Spleen (tissue), 13 donors: ENCODE measurements at places on chromosomes 3 and 15.

GRCh38 chr3:64225695-64226499 is 631 bp upstream of the PRICKLE2 start:
- peaks cover 5% of the 10 kb centered on the region for H3K4me1 ChIP-seq
- H3K36me3 ChIP-seq = no peaks in the 10 kb centered on the region
- H3K4me3 ChIP-seq = no peak overlapping the region
- H3K27ac ChIP-seq = peak overlapping the region; percentile 70

- no peak overlapping the region for H3K4me3 ChIP-seq
- DNase-seq = no peak
- H3K4me1 ChIP-seq = peaks cover 25% of the 10 kb centered on the region
- no peak overlapping the region for H3K27ac ChIP-seq
Observed at GRCh38 chr15:67745073-67746006, 80.0 kb upstream of the SKOR1 start.

- no peak overlapping the region for H3K27ac ChIP-seq
- DNase-seq = no peak
- H3K27me3 ChIP-seq = no peaks in the 10 kb centered on the region
- H3K36me3 ChIP-seq = no peaks in the 10 kb centered on the region
- no peaks in the 10 kb centered on the region for H3K4me1 ChIP-seq
- H3K4me3 ChIP-seq = no peak overlapping the region
Observed at GRCh38 chr15:93722165-93722564, 509.2 kb upstream of the MCTP2 start.

DNA sequence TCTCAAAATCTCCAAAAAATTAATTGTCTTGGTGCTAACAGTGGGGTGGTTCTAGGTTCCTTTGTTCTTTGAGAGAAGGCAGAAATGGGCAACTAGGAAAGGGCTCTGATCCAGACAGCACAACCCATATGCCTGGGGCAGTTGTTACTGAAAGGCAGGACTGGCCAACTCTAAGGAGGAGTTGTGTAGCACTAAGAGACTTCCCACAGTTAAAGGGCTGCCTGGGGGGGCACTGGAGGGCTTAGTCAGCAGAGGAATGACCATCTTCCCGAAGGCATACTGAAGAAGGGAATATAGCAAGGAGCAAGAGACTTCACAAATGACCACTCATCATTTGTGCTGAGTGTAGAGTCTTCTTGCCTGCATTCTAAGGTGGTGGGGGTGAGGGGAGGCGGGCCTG is 15.8 kb downstream of the ILDR1 start:
- no peak overlapping the region for H3K4me3 ChIP-seq
- no peaks in the 10 kb centered on the region for H3K27me3 ChIP-seq
- DNase-seq = no peak
- H3K36me3 ChIP-seq = no peaks in the 10 kb centered on the region
- H3K4me1 ChIP-seq = peaks cover 7% of the 10 kb centered on the region
- H3K27ac ChIP-seq = no peak overlapping the region

DNA sequence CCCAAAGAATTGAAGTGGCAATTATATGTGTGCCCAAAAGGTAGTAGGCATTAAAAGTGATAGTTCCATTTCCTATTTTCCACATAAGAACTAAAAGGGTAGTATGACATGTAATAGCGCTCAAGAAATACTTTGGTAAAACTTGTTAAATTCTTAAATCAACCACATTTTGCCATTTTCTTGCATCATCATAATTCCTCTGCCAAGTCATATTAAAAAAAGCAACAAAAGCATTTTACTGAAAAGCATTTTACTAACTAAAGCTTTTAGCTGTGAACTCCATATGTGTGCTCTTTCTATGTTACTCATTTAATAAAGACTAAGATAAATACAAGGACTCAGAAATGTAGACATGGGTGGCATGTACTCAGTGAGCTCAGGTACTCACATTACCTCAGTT is 70.1 kb downstream of the GPR160 start:
- no peaks in the 10 kb centered on the region for H3K27me3 ChIP-seq
- H3K4me3 ChIP-seq = no peak overlapping the region
- no peaks in the 10 kb centered on the region for H3K36me3 ChIP-seq
- no peak overlapping the region for H3K27ac ChIP-seq
- peaks cover 12% of the 10 kb centered on the region for H3K4me1 ChIP-seq

DNA sequence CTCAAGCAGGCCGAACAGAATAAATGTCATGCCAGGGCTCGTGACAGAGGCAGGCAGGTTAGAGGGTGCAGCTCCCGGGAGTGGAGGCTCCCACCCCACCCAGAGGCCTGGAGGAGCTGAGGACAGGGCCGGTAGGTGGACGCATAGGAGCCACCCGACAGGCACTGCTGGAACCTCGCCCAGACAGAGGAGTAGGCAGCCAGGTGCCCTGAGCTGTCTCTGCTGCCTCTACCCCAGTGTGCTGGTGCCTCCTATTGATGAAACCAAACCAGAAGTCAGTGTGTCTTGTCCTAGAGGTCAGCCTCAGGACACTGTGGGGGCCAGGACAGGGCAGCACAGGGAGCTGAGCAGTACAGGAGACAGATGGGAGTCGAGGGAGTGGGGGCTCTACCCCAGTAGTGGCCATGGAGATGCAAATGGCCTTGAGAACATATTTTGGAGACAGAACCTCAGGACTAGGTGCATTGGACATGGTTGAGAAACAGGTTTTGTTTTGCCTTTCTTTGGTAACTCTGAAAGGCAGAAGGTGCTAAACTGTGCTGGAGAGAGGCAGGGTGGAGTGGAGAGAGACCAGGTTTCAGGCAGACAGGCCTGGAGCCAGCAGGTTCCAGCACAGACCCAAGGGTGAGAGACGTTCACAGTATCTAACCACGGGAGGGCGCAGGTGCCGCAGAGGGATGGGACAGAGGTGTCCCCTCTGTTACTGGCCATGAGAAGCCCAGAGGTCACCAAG is 15.4 kb upstream of the KLF15 start:
- peak; percentile 67 for DNase-seq
- no peak overlapping the region for H3K4me3 ChIP-seq
- H3K27ac ChIP-seq = no peak overlapping the region
- no peaks in the 10 kb centered on the region for H3K27me3 ChIP-seq
- H3K4me1 ChIP-seq = no peaks in the 10 kb centered on the region

- no peaks in the 10 kb centered on the region for H3K36me3 ChIP-seq
- peaks cover 5% of the 10 kb centered on the region for H3K27me3 ChIP-seq
- H3K27ac ChIP-seq = no peak overlapping the region
Observed at GRCh38 chr3:53051929-53052328, 6.1 kb upstream of the SFMBT1 start.

- no peak overlapping the region for H3K27ac ChIP-seq
- H3K4me3 ChIP-seq = no peak overlapping the region
- DNase-seq = no peak
- H3K36me3 ChIP-seq = no peaks in the 10 kb centered on the region
- H3K4me1 ChIP-seq = no peaks in the 10 kb centered on the region
Observed at GRCh38 chr15:88865498-88866099, 29.7 kb downstream of the HAPLN3 start.

DNA sequence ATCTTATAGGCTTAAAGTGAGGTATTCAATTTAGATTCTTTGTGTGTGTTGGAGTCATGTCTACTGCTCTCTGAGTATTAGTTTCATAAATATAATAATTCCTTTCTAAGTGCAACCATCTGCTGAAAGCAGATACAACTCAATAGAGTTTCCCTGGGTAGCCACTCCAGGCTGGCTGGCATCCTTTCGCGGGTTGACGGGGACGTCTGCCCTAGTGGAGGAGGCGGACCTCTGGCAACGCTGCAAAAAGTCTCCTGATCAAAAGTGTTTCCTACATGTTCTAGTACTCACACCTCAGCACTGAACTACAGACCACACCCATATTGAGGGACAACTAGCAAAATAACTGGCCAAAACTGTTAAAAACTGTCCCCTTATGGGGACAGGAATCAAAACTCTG is 2.5 kb downstream of the MOBP start:
- no peaks in the 10 kb centered on the region for H3K4me1 ChIP-seq
- H3K36me3 ChIP-seq = no peaks in the 10 kb centered on the region

GRCh38 chr15:85785887-85786780 is 8.6 kb downstream of the KLHL25 start:
- H3K27ac ChIP-seq = no peak overlapping the region
- peak; percentile 70 for DNase-seq
- peak overlapping the region; percentile 8 for H3K4me3 ChIP-seq

- H3K36me3 ChIP-seq = no peaks in the 10 kb centered on the region
- H3K27ac ChIP-seq = no peak overlapping the region
- no peaks in the 10 kb centered on the region for H3K27me3 ChIP-seq
- no peak for DNase-seq
- H3K4me3 ChIP-seq = no peak overlapping the region
- no peaks in the 10 kb centered on the region for H3K4me1 ChIP-seq
Observed at GRCh38 chr15:80026754-80027153, 32.7 kb upstream of the ZFAND6 start.

DNA sequence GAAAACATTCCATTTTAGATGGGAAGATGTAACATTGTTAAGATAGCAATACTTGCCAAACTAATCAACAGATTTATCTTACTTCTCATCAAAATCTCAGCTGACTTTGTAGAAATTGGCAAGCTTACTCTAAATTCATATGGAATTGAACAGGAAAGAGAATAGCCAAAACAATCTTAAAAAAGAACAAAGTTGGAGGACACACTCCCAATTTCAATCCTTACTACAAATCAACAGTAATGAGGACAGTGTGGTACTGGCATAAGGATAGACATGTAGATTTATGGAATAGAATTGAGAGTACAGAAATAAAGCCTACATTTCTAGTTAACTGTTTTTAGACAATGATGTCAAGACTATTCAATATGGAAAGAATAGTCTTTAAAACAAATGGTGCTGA is 308.3 kb downstream of the SUCLG2 start:
- no peaks in the 10 kb centered on the region for H3K4me1 ChIP-seq
- H3K27me3 ChIP-seq = no peaks in the 10 kb centered on the region
- H3K4me3 ChIP-seq = no peak overlapping the region
- no peak for DNase-seq
- no peak overlapping the region for H3K27ac ChIP-seq
- no peaks in the 10 kb centered on the region for H3K36me3 ChIP-seq

DNA sequence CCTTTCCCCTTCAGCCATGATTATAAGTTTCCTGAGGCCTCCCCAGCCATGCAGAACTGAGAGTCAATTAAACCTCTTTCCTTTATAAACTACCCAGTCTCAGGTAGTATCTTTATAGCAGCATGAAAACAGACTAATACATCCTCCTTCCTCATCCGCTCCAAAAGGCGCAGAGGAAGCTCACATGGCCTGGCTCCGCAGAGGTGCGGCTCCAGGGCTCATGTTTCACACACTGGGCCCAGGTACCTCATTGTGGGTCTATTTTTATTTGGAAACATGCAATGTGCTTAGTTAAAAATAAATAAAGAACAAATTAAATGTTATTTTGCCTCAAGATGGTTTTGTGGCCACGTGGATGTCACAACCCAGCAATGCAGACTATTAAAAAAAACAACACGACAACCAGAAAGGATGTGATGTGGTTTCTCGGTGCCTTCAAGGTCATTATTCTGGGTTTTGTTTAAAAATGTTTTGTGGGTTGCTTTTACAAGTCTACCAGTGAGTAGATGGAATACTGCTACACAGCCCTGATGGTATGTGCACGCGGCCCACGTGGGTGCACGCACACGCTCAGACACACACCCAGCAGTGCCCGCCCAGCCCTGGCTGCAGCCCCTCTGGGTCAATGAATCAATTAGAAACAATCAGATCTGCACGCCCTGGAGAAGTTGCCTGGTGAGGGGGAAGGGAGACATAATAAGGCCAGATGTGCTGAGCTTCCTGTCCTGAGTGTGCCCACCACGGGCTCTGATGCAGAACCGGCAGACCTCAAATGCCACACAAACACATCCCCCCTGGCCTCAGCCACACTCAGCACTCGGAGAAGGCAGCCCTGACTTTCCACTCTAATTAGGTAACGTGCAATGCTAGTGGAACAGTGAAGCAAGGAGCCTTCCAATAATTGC is 140.1 kb downstream of the ADAMTS17 start:
- no peaks in the 10 kb centered on the region for H3K27me3 ChIP-seq
- peaks cover 13% of the 10 kb centered on the region for H3K4me1 ChIP-seq
- H3K27ac ChIP-seq = peak overlapping the region; percentile 43

DNA sequence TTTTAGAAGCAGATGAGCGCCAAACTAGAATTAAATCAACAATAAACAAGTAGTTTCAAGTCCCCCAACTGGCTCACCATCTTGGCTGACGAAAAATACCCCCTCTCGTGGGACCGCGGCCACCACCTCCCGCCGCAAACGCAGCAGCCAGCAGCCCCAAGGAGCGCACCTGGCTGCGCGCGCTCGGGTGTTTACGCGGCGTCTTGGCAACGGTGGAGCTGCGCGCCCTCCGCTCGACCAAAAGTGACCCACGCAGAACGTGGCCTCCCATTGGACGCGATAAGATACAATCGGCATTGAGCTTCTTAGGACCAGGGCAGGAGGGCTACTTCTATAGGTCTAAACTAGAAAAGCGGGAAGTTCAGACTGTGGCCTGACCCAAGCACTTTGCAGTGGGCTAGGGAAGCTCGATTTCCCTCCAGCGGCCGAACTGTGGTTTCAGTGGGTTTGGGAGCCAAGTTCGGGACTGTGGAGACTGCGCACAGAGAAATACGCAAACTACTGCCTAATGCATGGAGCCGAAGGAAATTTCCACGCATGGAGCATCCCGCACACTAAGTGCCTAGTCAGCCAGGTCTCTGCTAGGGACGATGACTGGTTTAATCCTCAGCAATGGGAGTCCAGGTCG is at the start of gene MNS1:
MNS1 (minus strand) TSS at position 245 of the 628 bp plus-strand sequence; CDS start at position 80, 165 bp downstream.
- no peak within 1 kb of the TSS for H3K27ac ChIP-seq
- peaks cover 40% of the 10 kb centered on the region for H3K4me1 ChIP-seq
- H3K4me3 ChIP-seq = peak within 1 kb of the TSS; percentile 50
- no peaks in the 10 kb centered on the region for H3K36me3 ChIP-seq
- peak; percentile 93 for DNase-seq
- no peaks in the 10 kb centered on the region for H3K27me3 ChIP-seq

DNA sequence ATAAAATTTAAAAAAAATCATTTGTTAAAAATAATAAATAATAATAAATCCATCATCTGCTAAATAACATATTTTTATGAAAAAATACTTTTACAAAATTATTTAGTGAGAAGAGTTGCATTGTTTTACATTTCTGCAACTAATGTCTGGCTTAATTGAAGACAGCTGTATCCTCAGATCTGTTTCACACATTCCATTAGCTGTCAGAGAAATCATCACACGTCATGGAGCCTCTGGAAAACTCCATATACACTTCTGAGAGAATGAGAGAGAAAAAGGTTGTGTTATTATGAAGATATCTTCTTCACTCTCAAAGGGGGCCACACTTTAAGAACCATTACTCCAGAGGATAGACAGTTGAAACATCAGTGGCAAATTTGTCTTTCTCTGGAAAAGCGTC is 40.8 kb downstream of the CMSS1 start:
- H3K4me3 ChIP-seq = no peak overlapping the region
- H3K36me3 ChIP-seq = no peaks in the 10 kb centered on the region
- H3K27ac ChIP-seq = no peak overlapping the region
- H3K27me3 ChIP-seq = no peaks in the 10 kb centered on the region
- no peaks in the 10 kb centered on the region for H3K4me1 ChIP-seq

- H3K27me3 ChIP-seq = no peaks in the 10 kb centered on the region
- peak overlapping the region; percentile 49 for H3K27ac ChIP-seq
- peak; percentile 73 for DNase-seq
- peak overlapping the region; percentile 33 for H3K4me3 ChIP-seq
- H3K36me3 ChIP-seq = no peaks in the 10 kb centered on the region
- H3K4me1 ChIP-seq = peaks cover 94% of the 10 kb centered on the region
Observed at GRCh38 chr3:71305231-71306206, 278.0 kb downstream of the FOXP1 start.

- H3K36me3 ChIP-seq = peaks cover 17% of the 10 kb centered on the region
- H3K27ac ChIP-seq = peak within 1 kb of the TSS; percentile 89
- H3K4me3 ChIP-seq = peak within 1 kb of the TSS; percentile 68
- peaks cover 54% of the 10 kb centered on the region for H3K4me1 ChIP-seq
- no peaks in the 10 kb centered on the region for H3K27me3 ChIP-seq
Observed at GRCh38 chr3:48609088-48610005, at the start of gene UQCRC1. Gene UQCRC1, minus strand, starts transcription at chr3:48609646. Its CDS starts 26 bp downstream, at chr3:48609620.
